Liver (tissue), 10 donors: ENCODE measurements at places on chromosomes 2 and 18. TPM values are rescaled to one million over a fixed set of nuclear protein-coding genes. Genes with fewer than 3 reads are reported as not detected.

CHRND gene
- not detected for total RNA-seq

- no peaks in the 10 kb centered on the region for H3K4me1 ChIP-seq
- no peak overlapping the region for H3K4me3 ChIP-seq
- no peak overlapping the region for H3K27ac ChIP-seq
- DNase-seq, result no peak
These were observed 71.4 kb downstream of the RAPGEF4 start for GRCh38 chr2:172806996-172807395.

GRCh38 chr2:238636269-238637073, 209.7 kb downstream of the ASB1 start:
- no peak overlapping the region for H3K4me3 ChIP-seq
- peaks cover 2% of the 10 kb centered on the region for H3K27me3 ChIP-seq
- H3K27ac ChIP-seq, result no peak overlapping the region
- no peaks in the 10 kb centered on the region for H3K36me3 ChIP-seq

MALL gene
- total RNA-seq, result 2.0 TPM

DNA sequence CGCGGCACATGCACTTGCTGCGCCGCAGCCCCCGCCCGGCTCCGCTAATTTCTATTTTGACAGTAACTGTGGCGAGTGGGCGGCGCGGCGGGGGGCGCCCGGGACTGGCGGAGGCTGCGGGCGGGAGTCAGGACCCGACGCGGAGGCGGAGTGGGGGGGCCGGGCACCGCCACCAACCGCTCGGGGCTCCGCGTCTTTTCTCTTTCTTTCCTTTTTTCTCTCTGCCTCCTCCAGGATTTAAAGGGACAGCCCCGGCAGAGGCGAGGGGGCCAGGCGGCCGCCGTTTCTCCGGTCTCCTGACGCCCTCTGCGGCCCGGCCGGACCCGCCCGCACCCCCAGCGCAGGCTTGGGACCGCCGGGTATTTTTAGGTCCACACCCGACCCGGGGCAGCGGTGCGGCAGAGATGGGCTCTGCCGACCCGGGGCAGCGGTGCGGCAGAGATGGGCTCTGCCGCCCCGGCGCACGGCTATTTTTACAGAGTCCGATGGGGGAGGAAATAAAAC, 460 bp upstream of the ZBTB7C start:
- H3K36me3 ChIP-seq, result no peaks in the 10 kb centered on the region
- no peak for DNase-seq
- no peak overlapping the region for H3K27ac ChIP-seq
- peak overlapping the region; percentile 90 for H3K4me3 ChIP-seq
- peaks cover 10% of the 10 kb centered on the region for H3K27me3 ChIP-seq
- peaks cover 14% of the 10 kb centered on the region for H3K4me1 ChIP-seq

PROM2 gene
- 0.19 TPM for total RNA-seq

DNA sequence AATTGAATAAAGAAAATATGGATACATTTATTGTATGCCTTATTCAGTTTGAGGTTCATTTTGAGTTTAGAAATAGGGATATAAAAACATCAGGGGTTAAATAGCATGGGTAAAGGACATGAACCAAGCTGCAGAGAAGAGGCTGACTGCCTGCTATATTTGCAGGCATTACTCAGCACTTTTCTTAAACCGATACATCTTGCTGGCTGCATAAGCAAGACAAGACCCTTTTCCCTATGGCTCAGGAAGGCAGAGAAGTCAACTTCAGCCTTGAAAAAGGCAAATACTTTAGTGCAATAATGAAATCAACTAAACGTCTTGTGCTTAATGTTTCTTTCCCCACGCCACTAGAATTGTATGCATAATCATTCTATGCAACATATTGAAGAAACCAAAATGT, 36.4 kb downstream of the SCN1A start:
- no peaks in the 10 kb centered on the region for H3K4me1 ChIP-seq
- H3K4me3 ChIP-seq, result no peak overlapping the region

ARHGEF4 gene
- total RNA-seq, result 0.08 TPM

GRCh38 chr2:239881561-239882320, 143.4 kb downstream of the NDUFA10 start:
- H3K4me3 ChIP-seq, result no peak overlapping the region
- no peaks in the 10 kb centered on the region for H3K4me1 ChIP-seq
- H3K36me3 ChIP-seq, result no peaks in the 10 kb centered on the region
- no peak overlapping the region for H3K27ac ChIP-seq

DNA sequence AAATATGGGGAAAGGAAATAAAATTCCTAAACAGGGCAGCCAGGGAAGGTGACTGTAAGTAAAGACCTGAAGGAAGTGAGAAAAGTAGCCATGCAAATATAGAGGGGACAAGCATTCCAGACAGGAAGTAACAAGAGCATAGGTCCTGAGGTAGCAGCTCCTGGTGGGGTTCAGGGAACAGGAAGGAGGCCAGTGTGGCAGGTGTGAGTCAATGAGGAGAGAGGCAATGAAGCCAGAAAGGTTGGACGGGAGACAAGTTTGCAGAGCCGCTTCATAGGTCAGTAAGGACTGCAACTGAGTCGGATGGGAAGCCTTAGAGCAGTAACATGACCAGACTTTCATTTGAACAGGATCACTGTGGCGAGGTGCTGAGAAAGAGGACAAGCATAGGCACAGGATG, 150.9 kb downstream of the METTL4 start:
- H3K27me3 ChIP-seq, result no peaks in the 10 kb centered on the region
- H3K36me3 ChIP-seq, result no peaks in the 10 kb centered on the region
- no peak for DNase-seq
- H3K4me1 ChIP-seq, result no peaks in the 10 kb centered on the region

SERPINB7 gene
- total RNA-seq, result not detected

- no peaks in the 10 kb centered on the region for H3K4me1 ChIP-seq
- DNase-seq, result no peak
- H3K27me3 ChIP-seq, result no peaks in the 10 kb centered on the region
- no peaks in the 10 kb centered on the region for H3K36me3 ChIP-seq
These were observed 672.5 kb downstream of the MBD2 start for GRCh38 chr18:53551868-53552426.

- H3K36me3 ChIP-seq, result no peaks in the 10 kb centered on the region
- DNase-seq, result no peak
- H3K4me3 ChIP-seq, result no peak overlapping the region
- no peaks in the 10 kb centered on the region for H3K27me3 ChIP-seq
- no peaks in the 10 kb centered on the region for H3K4me1 ChIP-seq
These were observed 279.3 kb downstream of the TMX3 start for GRCh38 chr18:68435581-68435980.

CNRIP1 gene
- total RNA-seq, result 2.8 TPM

LYPD6 gene
- 0.42 TPM for total RNA-seq

GRCh38 chr2:20207051-20207450, 17.9 kb downstream of the SDC1 start:
- peak overlapping the region; percentile 94 for H3K27ac ChIP-seq
- no peak for DNase-seq
- H3K36me3 ChIP-seq, result no peaks in the 10 kb centered on the region
- no peak overlapping the region for H3K4me3 ChIP-seq

UGT1A6 gene
- total RNA-seq, result 46.5 TPM

GRCh38 chr2:43508209-43508608, 87.6 kb downstream of the THADA start:
- no peak overlapping the region for H3K27ac ChIP-seq
- H3K27me3 ChIP-seq, result no peaks in the 10 kb centered on the region
- DNase-seq, result no peak
- H3K36me3 ChIP-seq, result peaks cover 4% of the 10 kb centered on the region
- H3K4me3 ChIP-seq, result no peak overlapping the region
- no peaks in the 10 kb centered on the region for H3K4me1 ChIP-seq

- no peak overlapping the region for H3K4me3 ChIP-seq
- no peaks in the 10 kb centered on the region for H3K27me3 ChIP-seq
- H3K4me1 ChIP-seq, result no peaks in the 10 kb centered on the region
These were observed 126.6 kb upstream of the KCNH7 start for GRCh38 chr2:162965191-162965590.

DNA sequence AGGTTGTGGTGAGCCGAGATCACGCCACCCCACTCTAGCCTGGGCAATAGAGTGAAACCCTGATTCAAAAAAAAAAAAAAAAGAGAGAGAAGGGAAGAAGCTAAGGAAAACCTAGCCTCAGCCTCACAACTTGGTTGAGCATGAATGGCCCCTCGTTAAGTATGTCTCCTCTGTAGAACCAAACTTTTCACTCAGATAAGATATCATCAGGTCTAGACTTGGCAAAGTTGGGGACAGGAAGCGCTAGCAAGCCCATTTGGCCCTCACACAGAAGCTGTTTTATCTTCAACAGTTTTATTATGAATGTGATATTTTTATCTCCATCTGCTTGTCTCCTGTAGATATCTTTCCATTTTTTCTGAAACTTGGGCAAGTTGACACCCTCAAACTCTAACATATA, 3.5 kb upstream of the ASXL2 start:
- no peak for DNase-seq
- H3K4me1 ChIP-seq, result peaks cover 13% of the 10 kb centered on the region
- no peak overlapping the region for H3K4me3 ChIP-seq
- no peak overlapping the region for H3K27ac ChIP-seq
- no peaks in the 10 kb centered on the region for H3K36me3 ChIP-seq

- H3K4me3 ChIP-seq, result peak overlapping the region; percentile 36
- peaks cover 2% of the 10 kb centered on the region for H3K27me3 ChIP-seq
- H3K36me3 ChIP-seq, result no peaks in the 10 kb centered on the region
- peaks cover 13% of the 10 kb centered on the region for H3K4me1 ChIP-seq
- no peak for DNase-seq
These were observed 82.1 kb downstream of the BIN1 start for GRCh38 chr2:127024769-127025358.

DNA sequence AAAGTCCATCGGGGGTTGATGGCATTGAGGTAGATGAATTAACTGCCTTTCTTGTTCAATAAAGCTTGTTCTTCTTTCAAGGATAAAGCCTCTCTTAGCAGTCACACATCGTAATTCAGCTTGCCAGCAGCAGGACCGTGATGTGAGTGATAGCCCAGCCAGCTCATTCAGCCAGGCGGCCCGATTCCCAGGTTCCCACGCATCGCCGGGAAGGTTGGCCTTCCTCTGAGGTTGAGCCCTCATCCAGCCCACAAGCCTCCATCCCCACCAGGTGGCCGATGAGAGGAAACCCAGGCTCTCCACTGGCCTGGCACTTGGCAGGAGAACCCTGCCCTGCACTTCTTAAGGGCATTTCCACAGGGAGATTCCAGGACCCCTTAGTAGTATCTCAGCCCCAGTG, 4.7 kb downstream of the AGAP1 start:
- no peaks in the 10 kb centered on the region for H3K36me3 ChIP-seq
- H3K4me3 ChIP-seq, result no peak overlapping the region
- H3K27ac ChIP-seq, result no peak overlapping the region
- no peaks in the 10 kb centered on the region for H3K27me3 ChIP-seq

CXCR4 gene
- 9.0 TPM for total RNA-seq

- no peaks in the 10 kb centered on the region for H3K4me1 ChIP-seq
- DNase-seq, result no peak
- H3K27me3 ChIP-seq, result no peaks in the 10 kb centered on the region
- H3K27ac ChIP-seq, result no peak overlapping the region
- no peaks in the 10 kb centered on the region for H3K36me3 ChIP-seq
- no peak overlapping the region for H3K4me3 ChIP-seq
These were observed 4.7 kb upstream of the TEX261 start for GRCh38 chr2:70999362-70999761.

- H3K4me3 ChIP-seq, result no peak overlapping the region
- H3K36me3 ChIP-seq, result no peaks in the 10 kb centered on the region
- no peak for DNase-seq
- H3K27me3 ChIP-seq, result no peaks in the 10 kb centered on the region
- no peaks in the 10 kb centered on the region for H3K4me1 ChIP-seq
- H3K27ac ChIP-seq, result no peak overlapping the region
These were observed 159.4 kb downstream of the COPS8 start for GRCh38 chr2:237244976-237245646.

- H3K4me1 ChIP-seq, result no peaks in the 10 kb centered on the region
- no peak for DNase-seq
- no peak overlapping the region for H3K27ac ChIP-seq
- H3K27me3 ChIP-seq, result no peaks in the 10 kb centered on the region
These were observed 38.8 kb downstream of the NRP2 start for GRCh38 chr2:205721057-205721449.

- H3K27ac ChIP-seq, result no peak overlapping the region
- H3K36me3 ChIP-seq, result peaks cover 1% of the 10 kb centered on the region
- H3K4me1 ChIP-seq, result peaks cover 4% of the 10 kb centered on the region
- no peak overlapping the region for H3K4me3 ChIP-seq
These were observed 54.2 kb upstream of the FRZB start for GRCh38 chr2:182920631-182921056.

DNA sequence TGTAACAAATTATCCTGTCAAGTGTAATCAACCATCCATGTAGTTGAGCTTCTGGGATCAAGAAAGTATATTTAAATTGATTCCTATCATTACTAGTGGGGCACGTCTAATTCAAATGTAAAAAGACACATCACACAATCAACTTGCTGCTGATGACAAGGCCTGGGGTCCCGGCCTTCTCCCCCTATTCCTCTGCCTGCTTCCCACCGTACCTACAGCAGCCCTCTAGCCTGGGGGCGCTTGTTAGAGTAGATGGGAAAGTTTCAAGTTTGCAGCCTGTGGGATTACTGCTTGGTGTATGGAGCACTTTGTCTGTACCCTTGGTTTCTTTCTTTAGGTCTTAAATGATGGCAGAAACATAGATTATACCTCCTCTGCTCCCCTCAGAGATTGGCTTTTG, 333.3 kb upstream of the KYNU start:
- no peaks in the 10 kb centered on the region for H3K27me3 ChIP-seq
- H3K4me3 ChIP-seq, result no peak overlapping the region
- no peaks in the 10 kb centered on the region for H3K36me3 ChIP-seq
- H3K4me1 ChIP-seq, result no peaks in the 10 kb centered on the region

STK36 gene
- total RNA-seq, result 5.1 TPM

DNA sequence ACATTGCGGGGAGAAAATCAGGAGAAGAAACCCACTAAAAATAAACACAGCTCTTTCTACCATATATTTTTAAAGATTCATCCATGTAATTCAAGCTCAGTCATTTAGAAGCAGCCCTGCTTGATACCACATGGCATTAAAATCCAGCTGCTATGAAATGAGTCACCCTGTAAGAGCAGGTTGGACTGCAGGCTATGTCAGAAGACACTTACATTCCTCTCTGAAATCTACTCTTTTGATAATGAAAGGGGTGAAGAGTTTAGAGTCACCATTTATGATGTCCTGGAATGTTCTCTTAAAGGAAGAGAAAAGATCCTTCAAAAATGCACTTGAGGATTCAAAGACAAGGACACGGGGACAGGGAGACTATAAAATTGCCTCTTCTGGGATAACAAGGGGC, 100.6 kb upstream of the APCDD1 start:
- H3K4me3 ChIP-seq, result no peak overlapping the region
- no peaks in the 10 kb centered on the region for H3K36me3 ChIP-seq
- DNase-seq, result no peak
- no peak overlapping the region for H3K27ac ChIP-seq
